ENCODE measurements at places on chromosomes 16 and 17.

DNA sequence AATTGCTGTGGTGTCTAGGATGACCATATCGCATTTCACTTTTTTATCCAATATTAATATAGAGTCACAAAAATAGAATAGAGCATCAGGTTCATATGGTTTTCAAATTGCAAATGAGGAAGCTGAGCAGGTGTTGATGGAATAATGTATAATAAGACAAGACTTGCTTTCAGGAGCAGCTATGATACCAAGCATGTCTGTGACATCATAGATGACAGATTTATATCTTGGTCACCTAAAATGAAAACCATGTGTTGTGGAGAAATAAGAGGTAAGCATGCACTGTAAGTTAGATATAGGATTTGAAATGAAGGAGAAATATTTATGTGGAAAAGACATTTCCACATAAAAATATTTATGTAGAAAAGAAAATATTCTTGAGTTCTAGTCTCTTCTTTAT lies 8.6 kb downstream of the MEIOC start:
- DNase-seq = no peak

DNA sequence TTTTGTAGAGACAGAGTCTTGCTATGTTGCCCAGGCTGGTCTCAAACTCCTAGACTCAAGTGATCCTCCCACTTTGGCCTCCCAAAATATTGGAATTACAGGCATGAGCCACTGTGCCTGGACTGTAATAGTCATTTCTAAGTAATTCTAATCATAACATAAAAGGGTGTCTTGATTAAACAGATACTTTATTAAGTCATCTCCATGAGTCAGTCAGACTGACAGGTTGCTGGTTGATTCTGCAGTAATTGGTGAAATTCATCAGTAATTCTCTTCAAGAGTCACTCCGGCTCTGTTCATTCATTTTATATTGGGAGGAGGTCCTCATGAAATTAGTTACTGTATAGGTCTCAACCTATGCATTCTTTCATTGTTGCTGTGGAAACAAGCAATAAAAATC lies 85.6 kb downstream of the SPECC1 start:
- no peak for DNase-seq

GRCh38 chr16:85002099-85002541 lies 9.2 kb downstream of the ZDHHC7 start:
- no peak for DNase-seq

- no peak for DNase-seq
These were observed 10.7 kb downstream of the HPR start for GRCh38 chr16:72073560-72074230.

GRCh38 chr17:45743626-45744326 lies 40.3 kb upstream of the CRHR1 start:
- DNase-seq = no peak
